ENCODE measurements at places on chromosomes 13 and 19.

DNA sequence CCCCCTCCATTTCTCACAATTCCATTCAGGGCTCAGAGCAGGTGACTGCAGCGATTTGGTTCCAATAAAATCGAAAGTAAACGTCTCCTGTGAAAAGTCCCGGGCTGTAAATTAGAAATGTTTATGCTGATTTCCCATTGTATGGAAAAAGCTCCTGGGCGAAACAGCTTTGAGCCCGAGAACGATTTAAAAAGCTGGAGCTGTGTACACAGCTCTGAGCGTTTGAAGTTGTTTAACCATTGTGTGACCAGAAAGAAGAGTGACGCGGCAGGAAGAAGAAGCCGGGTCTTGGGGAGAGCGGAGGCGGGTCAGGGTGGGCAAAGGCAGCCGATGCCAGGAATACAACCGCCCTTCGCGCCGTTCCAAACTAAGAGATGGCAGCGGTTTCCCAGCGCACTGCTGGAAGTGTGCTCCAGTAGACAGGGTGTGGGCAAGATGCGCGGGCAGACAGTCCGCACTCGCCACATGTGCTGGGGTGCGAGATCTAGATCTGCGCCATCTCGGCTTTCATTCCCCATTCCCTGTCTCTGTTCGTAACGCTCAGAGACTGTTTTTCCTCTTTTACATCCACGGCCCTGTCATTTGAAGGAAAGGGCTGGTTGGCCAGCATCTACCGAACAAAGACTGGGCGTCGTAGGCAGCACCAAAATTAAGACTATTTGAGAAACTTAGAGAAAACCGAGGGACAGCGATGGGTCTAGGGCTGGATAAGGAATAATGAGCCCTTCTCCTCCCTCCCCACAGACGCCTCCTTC, 960 bp upstream of the GSX1 start:
- DNase-seq = no peak

DNA sequence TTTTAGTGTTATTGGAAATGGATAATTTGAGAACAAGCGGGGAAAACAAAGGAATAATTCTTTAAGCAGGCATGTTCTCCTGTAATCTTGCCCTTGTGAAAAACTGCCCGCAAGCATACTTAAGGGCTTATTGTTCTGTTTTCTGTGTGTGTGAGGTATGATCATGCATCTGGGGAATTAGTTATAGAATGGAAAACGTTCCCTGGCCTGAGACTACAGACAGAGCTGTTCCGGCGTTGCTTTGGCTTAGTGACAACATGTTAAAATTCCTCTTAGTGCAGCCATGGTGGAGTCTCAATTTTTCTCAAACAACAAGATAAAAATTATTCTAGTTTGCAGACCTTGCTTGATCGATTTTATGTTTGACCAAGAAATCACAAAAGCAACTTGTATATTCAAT, 560.2 kb upstream of the SPRY2 start:
- DNase-seq = no peak

- no peak for DNase-seq
These were observed 47.8 kb downstream of the GADD45B start for GRCh38 chr19:2523630-2524311.

GRCh38 chr13:114226088-114226487, 8.6 kb upstream of the CDC16 start:
- DNase-seq = no peak

DNA sequence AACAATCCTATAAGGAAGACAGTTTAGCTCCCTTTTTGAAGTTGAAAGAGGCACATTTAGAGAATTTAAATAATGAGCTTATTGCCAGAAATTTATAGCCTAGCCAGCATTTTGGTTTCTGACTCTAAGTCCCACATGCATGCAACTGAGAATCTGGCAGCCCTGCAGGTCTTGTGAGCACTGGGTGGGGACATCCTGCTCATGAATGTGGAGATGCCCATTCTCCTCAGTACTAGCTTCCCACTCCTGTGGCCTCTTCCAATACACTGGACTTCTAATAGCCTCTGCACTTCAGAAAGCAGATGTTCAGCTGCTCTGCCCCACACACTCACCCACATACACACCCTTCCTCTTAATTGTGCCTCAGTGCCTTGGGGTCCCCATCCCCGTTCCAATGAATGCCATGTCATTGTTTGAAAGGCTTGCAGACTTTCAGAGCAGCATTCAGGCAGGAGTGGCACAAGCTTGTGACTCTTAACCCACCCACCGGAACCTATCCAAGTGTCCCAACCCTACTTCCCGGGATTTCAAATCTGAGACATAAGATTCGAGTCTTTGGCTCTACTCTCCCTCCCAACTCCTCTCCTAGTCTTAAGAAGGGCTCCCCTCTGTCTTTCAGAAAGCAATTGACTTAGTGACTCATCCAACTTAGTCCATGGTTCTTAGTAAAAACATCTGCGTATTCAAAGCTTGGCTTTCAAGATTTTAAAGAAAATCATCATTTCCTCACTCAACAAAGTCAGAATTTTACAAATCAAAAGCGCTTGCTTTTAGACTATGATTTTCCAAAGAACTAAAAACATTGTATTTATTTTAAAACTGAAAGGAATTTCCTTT, 80.0 kb upstream of the FREM2 start:
- DNase-seq = no peak

DNA sequence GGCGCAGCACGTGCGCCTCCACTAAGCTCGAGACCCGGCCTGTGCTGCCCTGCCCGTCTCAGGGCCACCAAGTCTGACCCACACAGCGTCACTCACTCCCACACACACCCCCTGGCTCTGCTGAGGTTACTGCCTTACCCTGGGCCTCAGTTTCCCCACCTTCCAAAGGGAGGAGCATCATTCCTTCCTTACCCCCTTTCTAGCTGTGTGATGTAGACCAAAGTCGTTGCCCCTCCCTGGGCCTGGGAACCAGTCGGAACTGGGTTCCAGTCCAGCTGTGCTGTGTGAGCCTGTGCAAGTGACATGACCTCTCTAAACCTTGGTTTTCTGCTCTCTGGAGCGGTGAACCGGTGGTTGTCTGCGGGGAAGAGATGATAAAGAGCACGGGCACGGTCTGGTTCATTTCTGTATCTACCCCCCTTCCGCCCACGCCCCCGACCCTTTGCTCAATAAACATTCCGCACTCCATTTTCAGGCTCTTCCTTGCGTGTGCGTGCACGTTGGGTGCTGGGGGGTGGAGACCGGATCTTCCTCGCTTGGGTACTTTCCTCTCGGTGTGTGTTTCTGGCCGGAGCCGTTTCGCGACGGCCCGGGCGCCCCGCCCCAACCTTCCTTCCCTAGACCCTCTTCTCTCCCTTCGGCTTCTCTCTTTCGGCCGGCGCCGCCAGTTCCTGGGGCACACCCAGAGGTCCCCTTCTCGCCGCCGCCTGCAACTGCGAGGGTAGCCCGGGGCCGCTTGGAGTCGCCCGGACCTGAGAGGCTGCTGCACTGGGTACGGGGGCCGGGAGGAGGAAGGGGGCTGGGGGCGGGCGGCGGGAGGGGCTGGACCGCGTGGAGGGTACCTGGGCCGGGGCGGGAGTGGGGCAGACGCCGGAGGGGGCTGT, at the start of gene ZNF581:
Gene ZNF581 (plus strand): TSS at position 647 of the 884 bp plus-strand sequence. CDS start 923 bp downstream, outside the sequence.
- peak; percentile 83 for DNase-seq

GRCh38 chr13:44397766-44398223, 24.2 kb downstream of the SERP2 start:
- DNase-seq = no peak

DNA sequence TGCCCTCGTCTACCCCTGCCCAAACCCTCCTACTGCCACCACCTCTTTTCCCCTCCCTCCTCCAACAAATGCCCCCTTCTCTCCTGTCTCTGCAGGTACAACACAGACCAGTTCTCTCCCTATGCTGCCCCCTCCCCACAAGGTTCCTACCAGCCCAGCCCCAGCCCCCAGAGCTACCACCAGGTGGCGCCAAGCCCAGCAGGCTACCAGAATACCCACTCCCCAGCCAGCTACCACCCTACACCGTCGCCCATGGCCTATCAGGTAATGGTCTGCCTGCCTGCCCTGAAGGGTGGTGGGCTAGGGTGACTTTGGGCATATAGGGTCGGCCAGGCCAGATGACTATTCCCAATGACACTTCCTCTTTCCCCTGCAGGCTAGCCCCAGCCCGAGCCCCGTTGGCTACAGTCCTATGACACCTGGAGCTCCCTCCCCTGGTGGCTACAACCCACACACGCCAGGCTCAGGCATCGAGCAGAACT, 6.5 kb upstream of the TIMM50 start:
- peak; percentile 67 for DNase-seq

GRCh38 chr19:35151273-35152065, 3.1 kb upstream of the FXYD5 start:
- no peak for DNase-seq

DNA sequence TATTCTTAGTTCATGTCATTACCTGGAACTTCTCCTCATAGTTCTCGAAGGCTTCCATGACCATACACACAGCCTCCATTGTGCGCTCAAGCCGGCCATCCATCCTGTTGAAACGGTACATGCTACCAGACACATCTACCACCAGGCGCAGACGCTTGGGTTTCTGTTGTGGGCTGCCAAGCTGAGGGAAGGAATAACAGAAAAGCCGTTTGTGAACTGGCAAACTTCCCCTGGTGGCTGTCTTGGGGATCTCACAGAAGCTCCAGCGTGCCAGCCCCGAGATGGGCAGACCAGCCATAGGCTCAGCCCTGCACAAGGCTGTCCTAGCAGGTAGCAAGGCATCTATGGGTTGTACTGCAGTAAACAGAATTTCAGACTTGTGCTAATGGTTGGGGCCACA, 130.1 kb downstream of the RGCC start:
- peak; percentile 26 for DNase-seq
